Stimulated activated naive CD4-positive, alpha-beta T cell (primary cell): ENCODE measurements at places on chromosomes 1 and 21.

- DNase-seq = no peak
Observed at GRCh38 chr1:17377325-17377953, 5.4 kb downstream of the PADI6 start.

DNA sequence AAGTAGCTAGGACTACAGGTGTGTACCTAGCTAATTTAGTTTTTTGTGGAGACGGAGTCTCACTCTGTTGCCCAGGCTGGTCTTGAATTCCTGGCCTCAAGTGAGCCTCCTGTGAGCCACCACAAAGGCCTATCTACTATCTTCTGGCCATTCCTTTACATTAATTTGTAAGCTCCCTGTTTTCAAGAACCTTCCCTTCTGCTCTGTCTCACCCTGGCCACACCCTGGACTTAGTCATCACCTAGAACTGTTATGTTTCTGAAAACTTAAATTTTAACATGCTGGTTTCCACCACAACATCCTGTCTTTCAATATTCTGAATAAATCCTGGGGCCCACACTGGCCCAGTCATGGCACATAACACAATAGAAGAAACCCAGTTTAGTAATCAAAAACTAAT is 4.9 kb upstream of the B4GALT3 start:
- DNase-seq = peak; percentile 54

DNA sequence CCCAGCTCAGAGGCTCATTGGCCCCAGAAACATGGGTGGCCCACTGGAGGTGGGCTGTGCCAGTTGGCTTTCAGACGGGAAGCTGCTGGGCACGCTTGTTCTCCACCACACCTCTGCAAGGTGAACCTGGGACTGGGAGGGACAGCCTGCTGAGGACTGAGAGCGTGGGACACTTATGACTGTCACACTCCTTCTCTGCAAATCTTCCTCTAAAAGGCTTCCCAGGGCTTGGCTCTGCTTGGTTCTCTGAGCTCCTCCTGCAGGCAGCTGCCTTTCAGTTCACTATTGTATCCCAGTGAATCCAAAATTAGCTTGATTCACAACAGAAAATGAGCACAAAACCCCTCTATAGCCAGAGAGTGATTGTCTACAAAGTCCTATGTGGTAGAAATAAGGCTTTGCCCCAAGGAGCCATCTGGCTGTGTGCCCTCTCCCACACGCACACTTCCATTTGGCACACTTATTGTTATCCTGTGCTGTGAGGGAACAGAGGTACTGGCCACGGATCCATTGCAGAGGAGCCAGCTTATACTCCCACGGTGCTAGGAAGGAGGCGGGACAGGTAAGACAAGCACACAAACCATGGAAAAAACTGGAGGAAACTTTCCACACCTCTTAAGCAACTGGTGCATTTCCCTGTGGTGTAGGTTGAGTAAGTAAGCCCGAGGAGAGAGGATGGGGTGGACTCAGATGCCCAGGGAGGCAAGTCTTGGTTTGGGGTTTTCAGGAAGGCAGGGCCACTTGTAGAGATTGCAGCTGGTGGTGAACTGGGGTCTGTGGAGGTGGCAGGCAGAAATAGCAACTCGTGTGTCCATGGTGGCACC is 18.9 kb upstream of the BTG2 start:
- DNase-seq = no peak

GRCh38 chr1:4755301-4755845 is 101.0 kb downstream of the AJAP1 start:
- no peak for DNase-seq

- no peak for DNase-seq
Observed at GRCh38 chr1:170239445-170239844, 93.7 kb downstream of the NTMT2 start.

DNA sequence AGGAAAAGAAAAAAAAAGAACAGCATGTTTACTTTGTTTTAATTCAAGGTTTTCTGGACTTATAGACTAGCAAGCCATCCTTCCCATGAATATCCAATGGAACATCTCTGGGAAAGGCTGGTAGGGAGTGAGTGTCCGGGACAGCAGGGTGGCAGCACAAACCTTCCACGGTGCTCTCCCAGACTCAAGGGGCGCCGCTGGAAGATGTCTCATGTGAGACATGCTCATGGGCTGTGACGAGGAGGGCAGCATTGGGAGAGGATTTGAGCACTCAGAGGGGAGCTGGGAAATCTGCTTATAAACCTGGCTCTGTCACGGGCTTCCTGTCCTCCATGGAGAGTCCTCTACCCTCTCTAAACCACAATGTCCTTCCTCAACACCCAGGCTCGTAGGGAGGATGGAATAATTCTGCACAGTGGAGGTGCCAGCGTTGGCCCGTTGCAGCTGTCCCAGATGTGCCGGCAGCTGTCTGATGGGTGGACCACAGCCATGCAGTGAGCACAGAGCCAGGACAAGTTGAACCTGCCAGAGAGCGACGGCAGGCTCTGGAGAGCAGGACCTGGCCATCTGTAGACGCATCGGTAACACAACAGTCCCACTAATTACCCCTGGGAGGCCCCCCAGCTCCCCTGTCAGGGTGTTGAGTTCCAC is 100.1 kb upstream of the IGSF21 start:
- peak; percentile 10 for DNase-seq
